Astrocyte of the spinal cord (primary cell): ENCODE measurements at places on chromosomes 6 and 20.

DNA sequence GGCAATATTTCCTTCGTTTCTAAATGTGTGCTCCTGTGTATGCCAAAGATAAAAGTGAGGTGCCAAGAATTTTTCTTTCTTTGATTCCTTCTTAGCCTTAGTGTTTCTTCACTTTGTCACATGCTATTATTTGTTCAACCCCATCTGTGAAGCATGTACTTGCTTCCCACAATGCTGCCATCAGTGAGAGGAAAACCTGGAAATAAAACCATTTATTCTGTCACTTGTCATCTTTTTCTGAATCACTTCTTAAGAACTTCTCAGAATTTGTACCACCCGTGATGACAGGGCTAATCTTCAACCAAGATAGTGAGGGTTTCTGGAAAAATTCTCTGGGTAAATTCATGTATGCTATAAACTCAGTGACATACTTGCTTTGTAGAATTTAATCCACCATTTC is 450.1 kb downstream of the COL12A1 start:
- no peak for DNase-seq

- no peak for DNase-seq
These were observed 143.6 kb downstream of the MRPL14 start for GRCh38 chr6:43983632-43984031.

- no peak for DNase-seq
These were observed 6.1 kb downstream of the SLC29A1 start for GRCh38 chr6:44229376-44230033.

DNA sequence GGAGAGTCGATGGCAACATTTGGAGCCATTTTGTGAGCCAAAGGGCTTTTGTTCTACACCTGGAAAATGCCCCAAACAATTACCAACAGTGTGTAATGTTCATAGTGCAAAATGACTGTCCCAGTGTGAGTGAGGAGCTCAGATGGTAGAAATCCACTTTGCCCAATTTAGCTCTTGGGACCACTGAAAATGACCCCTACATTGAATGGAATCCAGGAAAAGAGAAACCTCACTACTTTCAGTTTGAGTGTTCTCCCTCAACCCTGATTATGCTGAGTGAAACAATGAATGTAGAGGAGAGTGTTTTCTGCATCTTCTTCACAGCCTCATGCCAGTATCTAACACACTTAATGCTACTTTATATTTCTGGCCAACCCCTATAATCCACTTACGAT is 84.9 kb upstream of the NRN1 start:
- DNase-seq = no peak

DNA sequence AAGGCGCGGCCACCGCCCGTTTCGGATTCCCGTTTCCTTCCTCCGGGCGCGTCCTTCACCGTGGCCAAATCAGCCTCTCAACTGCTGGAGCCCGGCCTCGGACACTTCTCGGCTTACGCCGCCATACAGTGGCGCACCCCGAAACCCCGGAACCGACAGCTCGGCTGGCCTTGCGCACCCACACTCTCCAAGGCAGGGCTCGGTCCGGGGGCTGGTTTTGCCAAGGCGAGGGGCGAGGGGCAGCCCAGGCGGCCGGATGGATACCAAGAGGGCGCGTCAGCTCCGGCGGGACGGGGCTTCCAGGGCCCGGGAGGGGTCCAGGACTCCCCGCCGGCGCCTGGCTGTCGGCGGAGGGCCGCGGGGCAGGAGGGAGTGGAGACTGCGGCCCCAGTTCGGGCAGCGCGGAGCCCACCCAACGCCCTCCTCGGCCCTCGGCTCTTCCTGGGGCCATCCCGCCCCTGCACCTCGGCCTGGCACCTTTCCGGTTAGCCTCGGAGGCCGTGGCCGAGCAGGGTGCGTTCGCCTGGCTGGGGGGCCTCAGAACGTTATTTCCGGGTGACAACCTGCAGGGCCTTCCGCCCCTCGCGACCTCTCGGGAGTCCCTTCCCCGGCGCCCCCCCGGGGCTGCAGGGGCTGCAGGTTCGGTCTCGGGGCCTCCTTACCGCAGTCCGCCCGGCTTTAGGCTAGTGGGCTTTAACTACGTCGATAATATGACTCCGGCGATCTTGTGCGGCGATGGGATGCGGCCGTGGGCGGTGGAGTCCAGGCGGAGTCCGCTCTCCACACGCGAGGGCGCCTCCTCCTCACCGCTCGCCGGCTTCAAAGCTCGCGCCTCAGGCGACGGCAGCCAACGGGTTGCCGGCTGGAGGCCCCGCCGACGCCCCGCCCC is 697 bp upstream of the CEP43 start:
- no peak for DNase-seq

- DNase-seq = no peak
These were observed 72.8 kb downstream of the CDH4 start for GRCh38 chr20:61324906-61325305.

DNA sequence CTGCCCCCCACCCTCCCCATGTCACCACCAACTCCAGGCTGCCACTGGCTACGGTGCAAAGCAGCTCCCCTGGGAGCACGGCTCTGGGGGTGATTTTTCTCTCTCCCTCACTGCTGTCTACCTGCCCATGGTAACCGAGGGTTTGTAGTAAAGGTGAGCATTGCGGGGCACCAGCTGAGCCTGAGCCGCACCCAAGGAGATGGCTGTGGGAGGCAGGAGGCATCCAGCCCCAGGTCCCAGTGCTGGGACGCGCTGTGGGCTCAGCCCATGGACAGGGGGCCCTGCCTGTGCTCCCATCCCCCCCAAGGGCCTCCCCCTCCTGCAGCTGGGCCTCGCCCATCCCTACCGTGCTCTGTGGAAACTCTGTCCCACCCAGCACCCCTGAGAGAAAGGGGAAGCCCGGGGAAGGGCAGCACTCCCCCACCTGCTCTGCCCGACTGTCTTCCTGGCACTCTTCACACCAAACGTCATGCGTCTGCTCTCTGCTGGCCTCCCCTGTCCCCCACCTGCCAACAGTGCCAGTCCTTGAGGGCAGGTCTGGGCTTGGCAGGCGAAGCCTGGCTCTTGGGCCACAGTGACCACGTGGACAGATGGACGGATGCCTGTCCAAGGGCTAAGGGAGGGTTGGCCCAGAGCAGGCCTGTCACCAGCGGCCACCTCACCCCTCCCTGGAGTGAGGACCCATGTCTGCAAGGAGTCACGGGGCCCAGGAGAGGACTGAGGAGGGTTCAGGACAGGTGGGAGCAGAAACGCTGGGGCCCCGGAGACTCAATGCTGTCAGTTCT is 3.8 kb upstream of the CHRNA4 start:
- DNase-seq = no peak

- no peak for DNase-seq
These were observed 75.3 kb upstream of the THEMIS start for GRCh38 chr6:127976111-127976510.

DNA sequence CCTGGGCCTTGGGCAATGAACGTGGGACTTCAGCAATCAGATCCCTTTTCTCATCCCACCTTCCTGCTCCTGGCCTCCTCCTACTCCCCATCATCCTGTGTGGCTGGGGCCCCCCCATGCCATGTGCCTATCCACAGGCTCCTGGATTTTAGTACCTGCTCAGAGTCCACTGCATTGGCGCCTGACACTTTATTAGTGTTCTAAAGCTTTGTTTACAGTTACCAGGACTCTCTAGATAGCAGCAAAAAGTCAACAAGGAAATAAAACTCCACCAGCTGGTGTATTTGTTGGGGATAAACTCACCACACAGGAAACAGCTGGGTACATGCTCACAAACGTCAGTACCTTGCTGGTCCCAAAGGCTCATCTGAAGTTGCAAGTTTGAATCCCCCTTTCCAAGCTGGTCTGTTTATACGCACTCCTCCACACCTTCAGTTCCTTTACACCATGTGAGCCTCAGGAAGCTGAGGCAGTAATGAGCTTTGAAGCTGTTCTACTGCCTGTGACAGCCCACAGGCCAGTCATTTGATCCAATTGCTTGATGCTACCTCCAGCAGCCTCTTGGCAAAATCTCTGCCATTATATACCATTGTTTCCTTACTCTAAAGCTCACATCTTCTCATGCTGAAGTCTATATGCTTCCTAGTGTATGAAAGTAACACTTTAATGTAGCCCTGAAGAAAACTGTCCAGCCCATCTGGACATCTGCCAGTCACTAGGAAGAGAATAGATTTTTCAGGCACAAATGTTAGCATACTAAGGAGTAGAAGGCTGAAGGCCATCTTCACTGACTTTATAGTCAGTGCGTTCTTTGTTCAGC is 76.6 kb downstream of the ANKEF1 start:
- DNase-seq = no peak

GRCh38 chr6:151325075-151326050 is 66.0 kb downstream of the ZBTB2 start:
- peak; percentile 79 for DNase-seq

DNA sequence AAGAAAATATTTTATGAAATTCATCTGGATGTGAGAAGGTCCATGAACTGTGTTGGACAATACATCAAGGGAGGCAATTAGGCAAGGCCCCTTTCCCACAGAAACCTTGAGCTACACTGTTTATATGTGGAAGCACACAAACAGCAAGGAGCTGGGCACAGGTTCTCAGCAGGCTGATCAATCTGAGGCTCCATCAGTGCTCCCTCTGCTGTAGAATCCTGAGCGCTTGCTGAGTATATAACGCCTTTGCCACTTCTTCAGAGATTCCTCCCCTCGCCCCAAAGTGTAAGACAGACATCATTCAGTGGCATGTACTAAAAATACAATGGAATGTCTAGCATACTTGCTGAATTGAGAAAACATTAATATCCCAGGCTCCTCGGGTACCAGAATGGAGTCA is 146.9 kb downstream of the PRKN start:
- DNase-seq = no peak

GRCh38 chr6:72461144-72461543 is 160.7 kb upstream of the KCNQ5 start:
- peak; percentile 60 for DNase-seq

DNA sequence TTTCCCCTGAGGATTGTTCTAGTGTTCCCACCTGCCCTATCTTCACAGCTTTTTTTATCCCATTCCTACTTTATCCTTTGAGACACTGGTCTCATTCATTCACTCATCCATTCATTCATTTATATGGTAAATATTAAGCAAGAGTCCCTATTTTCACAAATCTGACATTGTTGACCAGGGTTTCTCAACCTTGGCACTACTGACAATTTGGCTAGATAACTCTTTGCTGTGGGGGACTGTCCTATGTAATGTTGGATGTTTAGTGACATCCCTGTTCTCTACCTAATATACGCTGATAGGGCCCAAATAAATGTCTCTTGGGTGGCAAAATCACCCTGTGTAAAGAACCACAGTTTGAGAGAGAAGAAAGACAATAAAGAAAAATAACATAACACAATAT is 345.0 kb downstream of the GRIK2 start:
- DNase-seq = no peak

- DNase-seq = no peak
These were observed 135.1 kb downstream of the AGPAT4 start for GRCh38 chr6:161138543-161139303.

GRCh38 chr6:2127484-2127911 is 117.9 kb downstream of the GMDS start:
- DNase-seq = no peak

GRCh38 chr20:50472693-50473664 is 37.2 kb upstream of the PTPN1 start:
- no peak for DNase-seq
